ENCODE measurements at places on chromosomes 1 and 21. TPM values are rescaled to one million over a fixed set of nuclear protein-coding genes. Genes with fewer than 3 reads are reported as not detected.

GRCh38 chr1:6450943-6451373 is 15.0 kb downstream of the TNFRSF25 start:
- no peak for DNase-seq
- peaks cover 53% of the 10 kb centered on the region for H3K27me3 ChIP-seq
- no peak overlapping the region for H3K4me3 ChIP-seq

GRCh38 chr1:180778782-180779398 is 133.8 kb upstream of the KIAA1614 start:
- H3K36me3 ChIP-seq = no peaks in the 10 kb centered on the region
- no peak overlapping the region for H3K4me3 ChIP-seq
- no peaks in the 10 kb centered on the region for H3K4me1 ChIP-seq
- H3K27me3 ChIP-seq = no peaks in the 10 kb centered on the region

GRCh38 chr1:54229281-54229891 is 29.4 kb downstream of the MRPL37 start:
- no peaks in the 10 kb centered on the region for H3K36me3 ChIP-seq
- no peak overlapping the region for H3K27ac ChIP-seq
- peaks cover 4% of the 10 kb centered on the region for H3K4me1 ChIP-seq

DNA sequence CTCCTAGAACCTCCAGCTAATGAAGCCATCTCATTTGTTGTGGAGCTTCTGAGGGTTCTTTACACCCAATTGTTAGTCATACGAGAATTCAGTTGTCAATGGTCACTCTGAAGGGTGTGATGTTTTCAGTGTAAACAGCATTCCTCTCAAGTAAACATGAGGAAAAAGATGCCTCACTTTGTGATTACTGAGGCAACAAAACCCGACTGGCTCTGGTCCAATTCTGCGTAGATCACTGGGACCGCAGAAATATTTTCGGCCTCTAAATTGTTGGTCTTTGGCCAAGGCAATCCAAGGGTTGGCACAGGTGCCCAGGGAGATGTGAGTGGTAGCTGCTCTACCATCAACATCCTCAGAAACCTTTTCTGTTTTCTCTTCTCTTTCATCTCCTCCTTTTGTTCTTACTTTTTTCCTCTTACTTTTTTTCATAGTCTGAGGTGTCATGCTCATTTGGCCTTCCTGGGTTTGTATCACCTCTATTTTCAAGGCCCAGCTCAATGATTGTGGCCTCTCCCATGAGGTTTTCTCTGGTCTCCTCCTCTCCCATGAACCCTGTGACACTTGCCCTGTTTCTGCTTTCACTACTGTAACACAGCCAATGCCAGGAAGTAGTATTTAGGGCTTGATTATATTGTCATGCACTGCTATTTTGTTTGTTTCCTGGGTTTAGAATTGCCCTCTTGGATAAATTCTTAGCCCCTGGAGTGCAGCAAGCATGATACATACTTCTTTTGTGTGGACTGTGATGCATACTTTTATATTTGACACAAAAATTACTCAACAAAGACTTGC is 221.9 kb downstream of the TNR start:
- H3K27me3 ChIP-seq = no peaks in the 10 kb centered on the region
- peaks cover 16% of the 10 kb centered on the region for H3K4me1 ChIP-seq
- no peak overlapping the region for H3K4me3 ChIP-seq
- no peaks in the 10 kb centered on the region for H3K36me3 ChIP-seq

- H3K27me3 ChIP-seq = no peaks in the 10 kb centered on the region
- H3K4me1 ChIP-seq = no peaks in the 10 kb centered on the region
- no peaks in the 10 kb centered on the region for H3K36me3 ChIP-seq
- no peak overlapping the region for H3K27ac ChIP-seq
- no peak overlapping the region for H3K4me3 ChIP-seq
Measured at GRCh38 chr1:210447456-210448057, 118.9 kb downstream of the HHAT start.

GRCh38 chr1:232944347-232944746 is 6.1 kb upstream of the NTPCR start:
- H3K4me3 ChIP-seq = no peak overlapping the region
- H3K4me1 ChIP-seq = no peaks in the 10 kb centered on the region
- no peaks in the 10 kb centered on the region for H3K36me3 ChIP-seq
- no peaks in the 10 kb centered on the region for H3K27me3 ChIP-seq
- H3K27ac ChIP-seq = no peak overlapping the region

GRCh38 chr1:20255666-20256065 is 35.0 kb upstream of the VWA5B1 start:
- H3K4me1 ChIP-seq = no peaks in the 10 kb centered on the region
- no peaks in the 10 kb centered on the region for H3K36me3 ChIP-seq
- H3K27me3 ChIP-seq = no peaks in the 10 kb centered on the region
- H3K27ac ChIP-seq = no peak overlapping the region

Gene TSSK3
- 2.1 TPM for total RNA-seq

Gene F3
- 90.9 TPM for total RNA-seq

Gene AGMAT
- total RNA-seq = not detected

Gene CFHR1
- total RNA-seq = not detected

Gene SYT14
- not detected for total RNA-seq

Measured in upper lobe of left lung (tissue), 6 donors.